ENCODE measurements at places on chromosomes 2 and 18.
A peak's percentile ranks its signal among the peaks of the same experiment; 100 is the strongest.

DNA sequence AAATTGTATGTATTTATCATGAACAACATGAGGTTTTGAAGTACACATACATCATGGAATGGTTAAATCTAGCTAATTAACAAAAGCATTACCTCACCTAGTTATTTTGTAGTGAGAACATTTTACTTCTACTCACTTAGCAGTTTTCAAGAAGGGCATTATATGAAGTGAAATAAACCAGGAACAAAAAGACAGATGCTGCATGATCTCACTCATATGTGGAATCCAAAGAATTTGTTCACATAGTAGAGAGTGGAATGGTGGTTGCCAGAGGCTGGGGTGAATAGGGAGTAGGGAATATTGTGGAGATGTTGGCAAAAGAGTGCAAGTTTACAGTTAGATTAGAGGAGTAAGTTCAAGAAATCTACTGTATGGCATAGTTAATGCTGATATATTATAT lies 292.0 kb downstream of the ASXL3 start:
- no peak for DNase-seq

GRCh38 chr2:223109341-223109740 lies 57.4 kb downstream of the KCNE4 start:
- DNase-seq, result no peak

GRCh38 chr2:229118927-229119326 lies 152.2 kb downstream of the PID1 start:
- no peak for DNase-seq

DNA sequence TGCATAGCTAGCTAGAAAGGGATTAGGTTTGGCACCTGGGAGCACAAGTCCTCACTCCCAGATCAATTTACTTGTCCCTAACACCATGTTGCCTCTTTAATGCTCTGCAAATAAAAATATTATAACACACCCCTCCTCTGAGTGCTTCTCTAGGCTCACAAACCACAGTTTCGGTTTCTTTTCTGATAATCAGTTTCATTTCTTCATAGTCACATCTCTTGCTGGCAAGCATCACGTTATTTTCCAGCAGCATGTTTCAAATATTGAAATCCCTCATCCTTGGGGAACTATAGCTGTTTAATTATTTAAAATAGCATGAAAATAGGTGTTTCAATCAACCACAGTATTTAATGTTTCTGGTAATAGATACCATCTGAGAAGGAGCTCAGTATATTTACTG lies 13.9 kb upstream of the SMCHD1 start:
- no peak for DNase-seq

DNA sequence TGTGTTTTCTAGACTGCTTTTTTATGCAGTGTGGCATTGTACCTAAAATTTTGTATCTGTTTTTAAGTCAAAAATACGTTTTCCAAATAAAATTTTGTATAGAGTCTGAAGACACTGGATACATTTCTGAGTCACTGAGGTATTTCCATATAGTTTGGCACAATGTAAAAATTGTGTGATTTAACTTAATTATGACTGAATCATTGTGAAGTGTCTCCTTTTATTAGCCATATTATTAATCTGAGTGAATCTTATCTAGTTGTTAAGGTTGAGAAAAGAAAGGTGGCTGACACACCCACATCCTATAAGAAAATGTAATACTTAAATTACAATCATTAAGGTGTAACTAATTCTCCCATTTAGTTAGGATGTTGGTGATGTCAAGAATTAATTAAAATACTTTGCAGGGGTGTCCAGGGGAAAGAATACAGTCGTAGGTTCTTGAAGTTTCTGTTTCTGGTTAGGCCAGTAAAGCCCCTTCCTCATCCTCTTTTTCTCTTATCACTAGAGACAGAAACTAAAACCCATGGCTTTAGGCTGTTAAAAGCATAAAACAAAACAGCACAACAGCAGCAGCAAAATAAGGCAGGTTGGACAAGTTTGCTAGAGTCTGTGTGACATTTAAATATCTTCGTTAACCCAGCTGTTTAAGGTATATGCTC lies 71.6 kb downstream of the UBE2E3 start:
- no peak for DNase-seq

GRCh38 chr2:154244932-154245331 lies 373.2 kb downstream of the GALNT13 start:
- DNase-seq, result no peak

GRCh38 chr2:236259371-236259770 lies 4.8 kb downstream of the ASB18 start:
- no peak for DNase-seq

GRCh38 chr2:146978577-146979555 lies 866.0 kb upstream of the ACVR2A start:
- no peak for DNase-seq

GRCh38 chr18:75111760-75112159 lies 97.2 kb downstream of the PTGR3 start:
- DNase-seq, result peak; percentile 16

- DNase-seq, result no peak
These were observed 178.1 kb downstream of the MGAT5 start for GRCh38 chr2:134431838-134432434.

DNA sequence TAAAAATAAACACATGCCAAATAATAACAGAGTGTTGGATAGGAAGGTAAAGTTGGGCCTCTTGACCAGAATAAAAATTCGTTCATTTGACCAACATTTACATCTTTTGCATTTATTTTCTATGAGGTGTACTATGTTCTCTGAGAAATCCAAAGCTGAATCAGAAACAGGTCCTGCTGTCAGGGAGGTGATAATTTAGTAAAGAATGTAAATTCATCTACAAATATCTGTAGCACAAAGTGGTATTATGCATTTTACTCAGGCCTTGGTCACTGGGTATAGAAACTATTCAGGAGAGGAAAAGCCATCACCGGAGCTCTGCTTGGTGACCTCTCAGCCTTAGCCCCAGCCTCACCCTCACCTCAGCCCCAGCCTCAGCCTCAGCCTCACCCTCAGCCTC lies 208.9 kb downstream of the SPP2 start:
- DNase-seq, result no peak

DNA sequence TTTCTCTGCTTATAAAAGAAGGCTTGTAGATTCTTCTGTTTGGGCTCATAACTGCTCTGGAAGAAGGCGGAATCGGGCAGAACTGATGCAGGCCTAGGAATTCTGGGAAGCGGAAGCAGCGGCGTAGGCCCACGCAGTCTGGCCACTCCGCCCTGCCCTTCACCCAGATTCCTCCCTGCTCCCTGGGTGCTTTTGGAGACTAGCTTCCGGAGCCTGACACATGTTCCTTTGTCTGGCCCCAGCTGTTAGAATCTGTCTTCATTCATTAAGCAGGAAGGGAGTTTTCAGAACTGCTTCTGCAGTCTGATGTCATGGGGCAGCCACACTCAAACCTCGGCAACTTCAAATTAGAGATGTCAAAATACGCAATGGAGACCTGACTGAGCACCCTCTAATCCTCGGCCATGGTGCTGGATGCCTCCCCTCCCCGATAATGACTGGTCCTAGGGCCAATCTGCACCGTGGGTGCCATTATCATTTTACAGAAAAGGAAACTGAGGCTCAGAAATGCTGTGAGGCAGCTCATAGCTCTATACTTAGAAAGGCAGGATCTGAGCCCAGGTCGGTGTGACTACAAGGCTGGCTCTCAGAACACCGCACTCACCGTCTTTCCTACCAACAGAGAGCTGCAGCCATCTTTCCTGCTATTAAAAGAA lies 275.7 kb downstream of the MYCN start:
- DNase-seq, result no peak

DNA sequence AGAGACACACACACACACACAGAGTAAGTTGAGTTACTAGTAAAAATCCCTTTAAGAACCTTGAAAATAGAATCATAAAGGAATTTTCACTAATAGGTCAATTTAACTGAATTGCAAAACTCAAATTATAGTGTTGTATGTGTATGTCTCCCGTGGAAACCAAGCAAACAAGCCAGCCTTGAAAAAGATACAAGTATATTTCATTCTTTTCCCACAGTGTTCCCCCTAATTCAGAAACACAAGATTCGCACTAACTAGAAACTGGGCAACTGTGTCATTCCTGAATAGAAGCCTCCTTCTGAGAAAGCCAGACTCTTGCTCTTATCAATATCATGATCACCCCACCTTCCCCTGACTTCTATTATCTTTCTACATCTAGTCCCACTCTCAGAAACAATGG lies 229.5 kb downstream of the PIEZO2 start:
- DNase-seq, result no peak

DNA sequence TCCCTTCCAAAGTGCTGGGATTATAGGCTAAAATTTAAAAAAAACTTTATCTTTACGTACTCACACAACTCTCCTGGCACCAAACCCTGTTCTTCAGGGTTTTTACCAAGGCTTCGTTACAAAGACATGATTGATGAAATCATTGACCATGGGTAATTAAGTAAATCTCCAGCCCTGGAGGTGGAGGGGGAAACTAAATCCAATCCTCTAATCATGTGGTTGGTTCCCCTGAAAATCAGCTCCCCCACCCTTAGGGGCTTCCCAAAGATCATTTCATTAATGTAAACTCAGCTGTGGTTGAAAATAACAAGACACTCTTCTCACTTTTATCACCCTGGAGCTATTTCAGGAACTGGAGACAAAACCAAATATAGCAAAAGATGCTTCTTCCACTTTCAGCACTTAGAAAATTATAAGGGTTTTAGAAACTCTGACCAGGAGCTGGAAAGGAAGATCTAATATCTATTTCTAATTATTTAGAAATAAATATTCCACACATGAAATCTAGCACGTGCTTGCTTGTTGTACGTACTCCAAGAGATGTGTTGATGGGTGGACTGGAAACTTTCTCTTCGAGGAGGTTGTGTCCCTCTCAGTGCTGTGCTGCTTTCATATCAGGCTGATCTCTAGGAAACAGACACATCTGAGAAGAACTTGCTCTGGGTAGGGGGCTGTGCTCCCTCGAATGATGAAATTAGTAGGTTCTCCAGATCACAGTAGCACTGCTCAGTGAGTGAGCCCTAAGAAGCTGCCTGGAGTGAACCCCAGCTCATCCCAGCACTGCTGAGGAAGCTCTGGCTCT lies 67.2 kb downstream of the SMAD4 start:
- no peak for DNase-seq

- DNase-seq, result no peak
These were observed 87.2 kb downstream of the RHOB start for GRCh38 chr2:20533993-20534622.

DNA sequence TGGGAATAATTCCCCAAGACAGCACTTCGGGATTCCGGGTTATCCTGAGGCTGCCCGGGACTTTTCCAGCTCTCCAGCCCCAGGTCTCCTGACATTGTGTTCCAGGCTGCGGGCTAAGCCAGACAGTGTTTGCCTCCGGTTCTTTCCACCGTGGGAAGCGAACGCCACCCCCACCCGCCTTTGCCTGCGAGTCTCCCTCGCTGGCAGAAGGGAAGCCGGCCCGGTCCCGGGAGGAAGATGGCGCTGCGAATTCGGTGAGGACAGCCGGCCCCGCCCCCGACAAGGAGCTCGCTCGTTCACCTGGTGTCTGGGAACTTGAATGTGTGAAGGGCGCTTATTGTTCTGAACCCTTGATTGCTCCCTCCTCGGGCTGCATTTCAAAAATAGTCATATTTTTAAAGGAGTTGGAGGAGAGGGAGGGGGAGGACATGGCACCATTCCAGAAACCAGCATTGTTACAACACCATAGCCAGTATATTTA lies 2.9 kb downstream of the LRATD1 start:
- DNase-seq, result peak; percentile 91

GRCh38 chr2:73084971-73085370 lies 13.5 kb upstream of the SFXN5 start:
- no peak for DNase-seq

GRCh38 chr2:148451046-148451445 lies 193.5 kb upstream of the EPC2 start:
- DNase-seq, result no peak

DNA sequence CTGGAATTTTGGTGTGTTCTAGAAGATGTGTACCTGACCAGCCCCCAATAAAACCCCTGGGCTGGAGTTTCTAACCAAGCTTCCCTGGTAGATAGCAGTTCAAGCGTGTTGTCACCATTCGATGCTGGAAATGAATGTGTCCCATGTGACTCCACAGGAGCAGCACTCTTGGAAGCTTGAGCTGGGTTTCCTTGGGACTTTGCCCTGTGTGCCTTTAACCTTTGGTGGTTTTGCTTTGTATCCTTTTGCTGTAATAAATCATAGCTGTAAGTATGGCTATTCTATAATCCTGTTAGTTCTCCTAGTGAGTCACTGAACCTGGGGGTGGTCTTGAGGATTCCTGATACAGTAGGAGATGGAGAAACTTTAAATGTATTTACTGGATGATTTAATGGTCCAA lies 65.2 kb downstream of the KLHL14 start:
- no peak for DNase-seq

GRCh38 chr2:121529439-121530211 lies 1.1 kb upstream of the RNU4ATAC start:
- DNase-seq, result peak; percentile 51

GRCh38 chr2:212226114-212226513 lies 312.5 kb downstream of the ERBB4 start:
- no peak for DNase-seq

DNA sequence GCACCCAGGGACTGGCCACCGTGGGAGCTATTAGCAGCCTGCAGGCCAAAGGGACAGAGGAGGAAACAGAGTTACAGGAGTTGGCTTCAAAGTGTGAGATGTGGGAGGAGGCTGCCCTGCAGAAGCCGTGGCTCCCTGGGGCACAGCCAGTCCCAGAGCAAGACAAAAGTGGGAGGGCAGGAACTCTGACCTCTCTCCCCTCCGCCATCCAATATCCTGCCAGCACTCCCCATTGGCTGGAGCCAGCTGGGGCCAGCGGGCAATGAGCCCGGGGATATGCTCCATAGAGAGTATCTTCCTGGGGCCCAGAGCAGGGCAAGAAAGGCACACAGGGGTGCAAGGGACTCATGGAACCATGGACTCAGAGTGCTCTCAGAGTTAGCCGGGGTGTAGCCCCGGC lies 143.1 kb downstream of the INHBB start:
- DNase-seq, result no peak

- no peak for DNase-seq
These were observed 10.1 kb upstream of the APOB start for GRCh38 chr2:21054011-21054410.

DNA sequence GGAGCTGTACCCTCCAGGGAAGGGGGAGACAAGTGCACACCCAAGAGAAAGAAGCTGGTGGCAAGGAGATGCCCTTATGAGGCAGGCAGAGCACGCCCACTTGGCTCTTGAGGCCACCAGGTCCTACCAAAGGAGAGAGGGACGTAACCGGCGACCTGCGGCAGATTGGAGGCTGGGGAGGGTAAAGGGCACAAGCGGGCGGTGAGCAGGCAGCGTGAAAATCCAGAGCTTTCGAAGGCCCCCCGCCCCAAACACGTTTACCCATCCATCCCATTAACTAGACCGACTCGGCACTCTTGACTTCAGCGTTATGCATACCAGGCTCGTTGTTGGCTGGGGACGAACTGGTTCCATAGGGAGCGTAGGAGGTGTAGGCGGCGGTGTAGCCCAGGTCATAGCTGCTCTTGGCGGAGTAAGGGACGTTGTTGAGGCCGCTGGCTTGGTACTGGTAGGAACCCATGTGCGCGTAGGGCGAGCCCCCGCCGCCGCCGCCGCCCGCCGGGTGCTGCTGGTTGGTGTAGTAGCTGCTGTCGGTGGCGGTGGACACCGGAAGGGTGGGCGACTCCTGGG lies 794 bp downstream of the DLX2 start:
- DNase-seq, result peak; percentile 78

Measured in NCI-H1105 treated with DMSO at 0.1 percent for 48 hours (cell line).